ENCODE measurements at places on chromosomes 11 and 22.

- no peak for DNase-seq
Observed at GRCh38 chr11:129950101-129951091, 52.2 kb downstream of the PRDM10 start.

- peak; percentile 84 for DNase-seq
Observed at GRCh38 chr11:112588252-112588694, 327.6 kb upstream of the PLET1 start.

- DNase-seq = no peak
Observed at GRCh38 chr22:48496987-48497650, 1330.6 kb downstream of the BRD1 start.

DNA sequence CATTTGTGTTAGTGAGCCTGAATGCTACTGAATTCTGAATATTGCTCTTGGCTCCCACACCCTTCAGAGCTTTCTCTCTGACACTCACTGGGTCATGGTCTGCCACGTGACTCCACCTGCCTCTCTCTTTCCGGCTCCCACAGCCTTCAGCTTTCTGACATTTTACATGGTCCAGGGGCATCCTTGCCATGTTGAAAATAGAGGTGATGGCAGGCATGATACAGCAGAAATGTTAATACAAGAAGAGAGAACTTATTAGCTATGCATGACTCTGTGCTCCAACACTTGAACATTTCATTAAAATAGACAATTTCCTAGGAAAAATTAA, 90.3 kb upstream of the CLDN5 start:
- no peak for DNase-seq

DNA sequence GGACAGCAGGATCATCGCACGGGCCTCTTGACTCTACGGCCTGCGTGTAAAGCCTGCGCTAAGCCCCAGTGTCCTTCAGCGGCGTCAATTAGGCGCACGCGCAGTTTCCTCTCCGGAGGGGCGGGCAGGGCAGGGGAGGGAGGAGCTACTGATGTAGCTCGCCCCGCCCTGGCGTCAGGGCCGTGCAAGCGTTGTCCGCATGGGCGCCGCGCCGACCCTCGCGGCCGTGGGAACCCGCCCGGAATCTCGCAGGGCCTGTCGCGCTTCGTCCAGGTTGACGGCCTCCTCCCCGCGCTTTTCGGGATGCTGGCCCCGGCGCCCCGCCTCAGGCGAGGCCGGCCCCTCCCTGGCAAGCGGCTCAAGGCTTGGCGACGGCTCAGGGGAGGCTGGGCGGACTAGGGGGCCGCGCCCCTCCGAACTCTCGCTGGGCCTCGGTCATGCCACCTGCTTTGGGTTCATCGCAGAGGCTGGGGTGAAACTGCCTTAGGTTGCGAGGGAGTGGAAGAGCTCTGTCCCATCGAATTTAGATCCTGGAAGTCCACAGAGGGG, 61.1 kb downstream of the ST3GAL4 start:
- peak; percentile 76 for DNase-seq

DNA sequence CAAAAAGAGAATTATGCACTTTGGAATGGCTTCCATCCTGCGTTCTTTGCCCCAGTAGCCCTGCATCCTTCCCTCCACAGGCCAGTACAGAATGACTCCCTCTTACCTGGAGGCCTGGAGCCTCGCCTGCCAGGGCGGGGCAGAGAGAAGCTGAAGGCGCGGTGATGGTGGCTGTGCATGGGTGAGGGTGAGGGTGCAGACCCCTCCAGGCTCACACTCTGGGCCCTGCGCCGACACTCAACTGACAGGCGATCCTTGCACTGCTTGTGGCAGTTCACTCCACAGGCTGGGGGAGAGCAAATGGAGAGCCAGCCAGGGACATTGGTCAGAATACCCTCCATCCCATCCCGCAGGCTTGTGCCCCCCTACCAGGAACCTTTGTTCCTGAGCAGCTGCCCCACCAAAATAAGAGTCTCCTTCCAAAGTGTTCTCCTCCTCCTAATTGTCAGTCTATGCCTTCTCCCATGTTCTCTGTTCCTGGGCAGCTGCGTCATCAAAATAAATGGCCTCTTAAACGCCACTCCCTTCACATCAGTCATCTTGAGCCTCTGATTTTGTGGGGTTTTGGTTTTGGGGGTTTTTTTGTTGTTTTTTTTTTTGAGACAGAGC, 5.9 kb upstream of the NRXN2 start:
- no peak for DNase-seq

DNA sequence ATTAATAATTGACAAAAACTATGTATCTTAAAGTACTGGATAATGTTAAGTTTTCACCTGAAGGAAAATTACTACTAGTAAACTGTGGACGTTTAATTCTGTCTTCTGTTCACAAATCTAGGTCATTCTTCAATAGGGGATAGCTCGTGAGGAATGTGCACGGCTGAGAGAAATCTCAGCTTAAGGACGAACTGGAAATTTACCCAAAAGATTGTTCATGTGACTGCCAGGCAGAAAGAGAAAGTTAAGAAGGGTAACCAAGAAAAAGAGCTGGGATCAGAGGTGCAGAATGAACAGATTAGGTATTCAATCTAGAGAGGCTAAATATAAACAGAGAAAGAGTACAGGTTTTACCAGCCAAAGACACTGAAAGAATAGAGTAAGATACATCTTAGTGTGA, 245.3 kb downstream of the CASP12 start:
- DNase-seq = no peak

DNA sequence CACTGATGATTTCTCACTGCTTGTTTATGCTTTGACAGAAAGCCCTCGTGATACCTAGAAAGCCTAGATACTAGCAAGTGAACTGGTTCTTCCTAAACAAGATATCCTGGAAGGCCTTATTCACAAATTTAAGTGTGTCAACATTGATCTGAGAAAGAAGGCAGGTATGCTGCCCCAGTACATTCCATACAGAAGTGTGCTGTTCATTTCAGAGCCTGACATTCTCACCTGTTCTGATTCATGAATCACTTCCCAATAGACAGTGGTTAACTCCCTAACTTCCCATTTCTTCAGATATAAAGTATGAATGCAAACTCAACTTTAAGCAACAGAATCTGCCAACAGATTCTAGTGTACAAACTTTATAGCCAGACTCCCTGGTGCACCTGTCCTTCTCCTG, 15.5 kb upstream of the RASSF10 start:
- DNase-seq = no peak

DNA sequence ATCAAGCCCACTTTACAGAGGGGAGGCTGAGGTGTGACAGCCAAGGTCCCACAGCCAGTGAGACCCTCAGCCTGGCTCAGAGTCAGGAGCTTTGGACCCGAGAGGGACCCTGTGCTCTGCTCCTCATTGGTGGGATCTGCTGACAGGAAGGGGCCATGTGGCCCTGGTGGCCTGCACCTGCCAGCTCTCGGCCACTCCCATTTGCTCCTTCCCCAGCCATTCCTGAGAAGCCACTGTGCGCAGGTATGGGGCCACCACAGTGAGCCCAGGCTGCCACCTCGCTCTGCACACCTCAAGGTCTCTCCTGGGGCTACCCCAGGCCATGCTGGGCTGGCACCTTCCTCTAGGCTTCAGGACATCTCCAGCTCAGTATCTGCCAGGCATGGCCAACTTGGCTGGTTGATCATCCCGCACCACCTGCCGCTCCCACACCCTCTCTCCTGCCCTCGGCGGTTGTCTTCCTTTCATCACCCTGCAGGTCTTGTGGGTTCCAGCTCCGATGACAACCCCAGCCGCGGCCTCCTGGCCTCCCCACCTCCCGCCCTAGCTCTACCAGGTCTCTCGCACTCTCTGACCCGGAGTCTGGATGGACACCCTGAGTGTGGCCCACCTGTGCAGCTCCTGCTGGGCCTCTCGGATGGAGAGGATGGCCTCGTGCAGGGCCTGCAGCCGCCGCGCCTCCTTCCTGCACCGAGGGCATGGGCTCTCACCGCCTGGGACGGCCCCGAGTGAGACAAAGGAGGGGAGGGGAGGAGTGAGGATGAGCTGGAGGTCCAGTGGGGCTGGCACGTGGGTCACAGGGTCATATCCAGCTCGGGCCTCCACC, 32.2 kb upstream of the CARS1 start:
- no peak for DNase-seq

- no peak for DNase-seq
Observed at GRCh38 chr22:35888181-35888870, 140.3 kb downstream of the RBFOX2 start.

- DNase-seq = no peak
Observed at GRCh38 chr22:44431256-44431655, 66.8 kb downstream of the RTL6 start.

GRCh38 chr22:41908411-41909309, 6.2 kb downstream of the SHISA8 start:
- no peak for DNase-seq

DNA sequence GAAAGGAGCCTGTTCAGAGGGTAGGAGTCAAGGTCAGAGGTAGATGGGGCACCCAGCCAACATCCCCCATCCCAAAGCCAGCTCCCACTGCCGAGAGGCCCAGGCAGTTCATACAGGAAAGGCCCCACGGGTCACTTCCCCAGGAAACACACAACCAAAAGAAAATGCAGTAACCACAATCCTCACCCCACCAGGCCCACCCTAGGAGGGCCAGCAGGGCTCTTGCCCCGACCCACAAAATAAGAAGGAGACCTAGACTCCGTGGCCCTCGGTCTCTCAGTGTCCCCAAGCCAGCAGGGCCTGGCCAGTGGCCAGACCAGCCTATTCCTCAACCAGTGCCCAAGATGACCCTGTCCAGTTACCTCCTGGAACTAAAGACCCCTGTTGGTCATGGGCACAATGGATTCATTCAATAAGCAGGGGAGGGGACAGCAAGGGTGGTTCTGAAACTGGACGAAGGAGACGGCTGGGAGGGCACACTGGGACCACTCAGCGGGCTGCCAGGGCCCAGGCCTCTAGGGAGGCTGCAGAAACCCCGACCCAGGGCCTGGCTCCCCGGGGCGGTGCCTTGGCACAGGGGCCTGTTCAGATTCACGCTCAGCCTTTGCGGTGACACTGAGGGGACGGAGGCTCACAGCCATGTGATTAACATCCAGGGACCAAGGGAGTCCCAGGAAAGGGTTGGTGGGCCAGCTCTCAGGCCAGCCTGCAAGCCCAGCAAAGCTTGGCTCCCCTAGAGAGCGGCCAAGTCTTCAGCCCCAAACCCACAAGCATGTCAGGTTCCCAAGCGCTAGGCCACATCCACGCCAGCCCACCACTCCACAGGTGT, 5.5 kb downstream of the RAB3IL1 start:
- no peak for DNase-seq

- DNase-seq = no peak
Observed at GRCh38 chr22:50027639-50028537, 15.3 kb upstream of the IL17REL start.

DNA sequence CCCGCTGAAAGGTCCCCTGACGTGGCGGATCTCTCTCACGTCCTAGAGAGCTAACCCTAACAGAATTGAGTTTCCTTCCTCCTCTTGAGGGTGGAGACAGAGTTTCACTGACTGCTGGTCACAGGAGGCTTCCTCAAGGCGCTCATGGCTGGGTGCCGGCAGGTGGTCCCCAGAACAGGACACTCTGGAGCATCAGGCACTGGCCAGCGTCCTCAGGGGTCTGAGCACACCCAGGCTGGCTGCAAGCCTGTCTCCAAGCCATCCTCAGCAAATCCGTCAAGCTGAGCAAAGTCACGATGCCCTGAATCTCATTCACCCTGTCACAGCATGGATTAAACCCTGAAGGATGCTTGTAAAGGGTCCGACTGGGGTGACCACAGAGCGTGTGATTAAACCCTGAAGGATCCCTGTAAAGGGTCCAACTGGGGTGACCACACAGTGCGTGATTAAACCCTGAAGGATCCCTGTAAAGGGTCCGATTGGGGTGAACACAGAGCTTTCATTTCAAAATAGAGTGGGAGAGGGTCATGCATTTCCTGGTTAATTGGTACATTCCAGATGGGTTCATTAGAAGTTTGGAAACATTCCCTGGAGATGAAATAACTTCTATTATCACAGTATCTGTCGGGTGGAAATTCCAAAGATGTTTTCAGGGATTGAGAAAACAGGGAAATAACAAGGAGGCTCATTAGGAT, 473.0 kb downstream of the BRD1 start:
- DNase-seq = no peak

GRCh38 chr22:40654522-40655167, 18.1 kb upstream of the MRTFA start:
- DNase-seq = peak; percentile 90

DNA sequence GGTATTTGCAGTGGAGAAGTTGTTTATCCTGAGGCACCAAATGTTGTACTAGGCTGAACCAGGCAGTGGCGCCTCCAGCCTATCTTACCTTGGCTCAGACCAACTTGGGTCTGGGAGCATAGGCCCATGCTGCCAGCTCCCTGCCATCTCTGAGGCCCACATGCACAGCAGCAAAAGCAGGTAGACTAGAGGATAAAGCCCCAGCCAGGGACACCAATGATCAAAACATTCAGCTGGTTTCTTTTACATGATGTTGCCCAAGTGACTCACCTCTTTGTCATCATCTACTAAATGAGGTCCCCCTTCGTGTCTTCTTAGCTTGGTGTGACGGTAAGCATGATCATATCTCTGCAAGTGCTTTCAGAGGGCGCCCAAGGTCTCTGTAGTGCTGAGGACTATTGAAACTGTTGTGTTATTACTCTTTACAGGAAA, 112.1 kb upstream of the DRD2 start:
- no peak for DNase-seq

DNA sequence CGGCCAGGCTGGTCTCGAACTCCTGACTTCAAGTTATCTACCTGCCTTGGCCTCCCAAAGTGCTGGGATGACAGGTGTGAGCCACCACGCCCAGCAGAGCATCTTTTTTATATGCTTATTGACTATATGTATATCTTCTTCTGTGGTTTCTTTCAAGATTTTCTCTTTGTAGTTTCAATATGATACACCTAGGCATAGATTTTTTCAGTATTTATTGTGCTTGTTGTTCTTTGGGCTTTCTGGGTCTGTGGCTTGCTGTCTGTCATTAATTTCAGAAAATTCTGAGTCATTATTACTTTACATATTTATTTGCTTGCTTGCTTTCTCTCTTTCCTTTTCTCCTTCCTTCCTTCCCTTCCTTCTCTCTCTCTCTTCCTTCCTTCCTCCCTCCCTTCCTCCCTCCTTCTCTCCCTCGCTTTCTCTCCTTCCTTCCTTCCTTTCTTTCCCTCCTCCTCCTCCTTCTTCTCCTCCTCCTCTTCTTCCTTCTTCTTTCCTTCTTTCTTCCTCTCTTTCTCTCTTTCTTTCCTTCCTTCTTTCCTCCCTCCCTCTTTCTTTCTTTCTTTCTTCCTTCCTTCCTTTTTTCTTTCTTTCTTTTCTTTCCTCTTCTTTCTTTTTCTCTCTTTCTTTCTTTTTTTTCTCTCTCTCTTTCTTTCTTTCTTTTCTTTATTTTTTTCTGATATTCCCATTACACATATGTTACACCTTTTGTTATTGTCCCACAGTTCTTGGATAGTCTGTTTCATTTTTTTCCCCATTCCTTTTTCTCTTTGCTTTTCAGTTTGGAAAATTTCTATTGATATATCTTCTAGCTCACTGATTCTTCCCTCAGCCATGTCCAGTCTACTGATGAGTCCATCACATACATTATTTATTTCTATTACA, 10.9 kb upstream of the DCHS1 start:
- no peak for DNase-seq

DNA sequence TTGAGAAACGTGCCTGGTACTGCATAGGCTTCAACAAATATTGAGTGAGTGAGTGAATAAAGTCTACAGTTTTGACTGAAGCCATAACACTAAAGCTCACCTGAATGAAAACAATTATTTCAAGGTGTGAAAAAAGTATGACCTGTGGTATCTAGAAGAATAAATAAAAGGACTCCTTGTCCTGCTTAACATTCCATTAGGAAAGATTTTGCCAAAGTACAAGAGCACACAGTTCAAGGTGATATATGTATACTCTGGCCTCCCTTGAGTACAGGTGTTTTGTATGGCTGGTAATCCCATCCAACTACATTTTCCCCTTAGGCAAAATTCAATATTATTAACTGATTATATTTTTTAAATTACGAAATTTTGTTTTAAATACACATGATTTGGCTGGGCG, 1.8 kb upstream of the CREBZF start:
- no peak for DNase-seq

- DNase-seq = peak; percentile 89
Observed at GRCh38 chr11:34174412-34175041, 69.1 kb downstream of the NAT10 start.
